ENCODE measurements at places on chromosomes 7 and 10.

DNA sequence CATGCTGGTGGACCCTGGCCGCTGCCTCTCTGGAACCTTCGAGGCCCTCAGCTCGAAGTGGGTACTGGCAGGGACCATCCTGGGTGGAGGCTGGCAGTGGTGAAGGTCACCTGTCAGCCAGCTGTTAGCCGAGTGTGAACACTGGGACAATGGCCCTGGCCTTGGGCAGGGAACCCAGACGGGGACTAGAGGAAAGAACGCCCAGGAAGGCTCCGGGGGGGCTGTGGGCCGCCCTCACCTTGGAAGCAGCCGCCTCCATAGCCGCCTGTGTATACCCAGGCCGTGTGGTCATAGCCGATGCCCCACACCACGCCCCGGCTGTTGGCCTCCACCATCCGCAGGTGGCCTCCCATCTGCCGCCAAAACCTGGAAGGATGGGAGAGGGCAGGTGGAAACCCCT lies 17.6 kb downstream of the BHLHA15 start:
- no peak for DNase-seq

- no peak for DNase-seq
These were observed 5.0 kb downstream of the ZYX start for GRCh38 chr7:143385891-143386781.

DNA sequence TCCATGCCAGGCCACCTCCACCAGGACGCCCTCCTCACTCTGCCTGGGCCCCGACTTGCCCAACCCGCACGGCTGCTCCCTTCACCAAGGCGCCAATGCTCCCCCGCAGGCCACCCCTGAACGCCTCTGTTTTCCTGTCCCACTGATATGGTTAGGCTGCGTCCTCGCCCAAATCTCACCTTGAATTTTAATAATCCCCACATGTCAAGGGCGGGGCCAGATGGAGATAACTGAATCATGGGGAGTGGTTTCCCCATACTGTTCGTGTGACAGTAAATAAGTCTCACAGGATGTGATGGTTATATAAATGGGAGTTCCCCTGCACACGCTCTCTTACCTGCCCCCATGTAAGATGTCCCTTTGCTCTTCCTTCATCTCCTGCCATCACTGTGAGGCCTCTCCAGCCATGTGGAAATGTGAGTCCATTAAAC lies 29.8 kb downstream of the RSU1 start:
- DNase-seq: no peak

- DNase-seq: no peak
These were observed 76.2 kb downstream of the AHR start for GRCh38 chr7:17374654-17375053.

DNA sequence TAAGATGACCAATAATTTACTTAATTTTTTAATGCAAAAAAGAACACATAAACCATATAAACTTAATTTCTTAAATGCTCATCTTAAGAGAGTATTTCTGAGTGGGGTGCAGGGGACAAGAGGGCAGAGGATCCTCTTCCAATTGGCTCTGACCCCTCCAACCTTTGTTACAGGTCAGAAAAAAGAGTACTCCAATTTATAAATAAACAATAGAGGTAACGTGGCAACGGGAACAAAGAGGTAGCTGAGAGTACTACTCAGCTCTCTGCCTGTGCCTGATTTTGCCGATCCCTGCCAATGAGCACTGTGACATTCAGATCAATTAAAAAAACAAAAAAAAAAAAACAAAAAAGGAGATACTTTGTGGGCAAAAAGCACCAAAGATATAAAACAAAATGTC lies 307.9 kb downstream of the PARD3 start:
- DNase-seq: no peak

- DNase-seq: peak; percentile 36
These were observed 26.0 kb downstream of the KLHDC10 start for GRCh38 chr7:130096243-130096827.

DNA sequence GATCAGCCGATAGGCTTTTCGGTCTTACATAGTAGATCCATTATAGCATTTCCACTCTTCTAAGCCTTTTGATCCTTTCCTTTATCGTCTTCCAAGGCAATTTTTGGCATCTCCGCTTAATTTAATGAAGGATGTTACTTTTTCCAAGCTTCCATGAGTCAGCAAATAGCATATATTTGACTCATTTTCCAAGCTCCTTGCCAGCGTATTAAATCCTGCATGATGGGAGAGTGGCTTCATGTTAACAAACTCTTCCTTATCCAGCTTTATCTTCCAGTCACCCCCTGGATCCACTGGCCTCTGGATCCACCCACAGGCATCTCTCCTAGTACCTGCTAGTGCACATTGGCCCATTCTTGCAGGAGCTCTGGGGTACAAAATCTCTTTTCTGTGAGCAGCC lies 13.0 kb downstream of the OR9A2 start:
- no peak for DNase-seq

GRCh38 chr10:130340816-130341215 lies 204.6 kb downstream of the GLRX3 start:
- DNase-seq: no peak

DNA sequence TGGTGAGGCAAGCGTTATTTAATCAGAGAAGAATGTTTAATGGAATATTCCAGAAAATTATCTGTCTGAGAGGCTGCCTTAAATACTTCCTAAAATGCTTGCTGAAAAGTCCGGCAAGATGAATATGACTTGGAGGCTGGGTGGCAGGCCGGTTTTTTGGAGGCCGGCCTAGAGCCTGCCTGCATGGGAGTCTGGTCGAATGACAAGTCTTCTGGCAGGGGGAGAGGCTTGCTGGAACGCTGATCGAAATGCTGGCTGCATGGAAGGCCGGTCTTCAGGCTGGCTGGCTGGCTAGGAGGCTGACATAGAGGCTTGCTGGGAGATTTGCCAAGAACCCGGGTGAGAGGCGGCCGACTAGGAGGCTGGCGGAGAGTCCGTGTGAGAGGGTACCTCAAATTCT lies 135.7 kb downstream of the OR13A1 start:
- DNase-seq: no peak

- DNase-seq: no peak
These were observed 10.9 kb downstream of the HPSE2 start for GRCh38 chr10:99224766-99225165.

GRCh38 chr7:76296743-76297740 lies 5.4 kb upstream of the HSPB1 start:
- DNase-seq: no peak

DNA sequence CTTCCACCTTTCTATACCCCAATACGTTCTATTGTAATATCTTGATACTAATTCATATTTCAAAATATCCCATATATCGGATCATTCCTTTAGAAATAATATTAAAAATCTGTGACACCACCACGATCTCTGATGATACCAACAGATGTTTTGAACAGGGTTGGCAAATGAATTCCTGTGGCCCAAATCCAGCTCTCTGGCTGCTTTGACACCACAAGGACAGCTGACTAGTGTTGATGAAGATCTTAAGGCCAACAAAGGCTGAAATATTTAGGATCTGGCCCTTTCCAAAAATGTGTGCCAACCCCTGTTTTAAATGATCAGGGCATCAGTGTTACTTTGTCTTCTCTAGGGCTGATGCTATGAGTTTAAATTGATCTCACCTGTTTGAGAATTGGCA lies 380.7 kb upstream of the PFKP start:
- DNase-seq: no peak

DNA sequence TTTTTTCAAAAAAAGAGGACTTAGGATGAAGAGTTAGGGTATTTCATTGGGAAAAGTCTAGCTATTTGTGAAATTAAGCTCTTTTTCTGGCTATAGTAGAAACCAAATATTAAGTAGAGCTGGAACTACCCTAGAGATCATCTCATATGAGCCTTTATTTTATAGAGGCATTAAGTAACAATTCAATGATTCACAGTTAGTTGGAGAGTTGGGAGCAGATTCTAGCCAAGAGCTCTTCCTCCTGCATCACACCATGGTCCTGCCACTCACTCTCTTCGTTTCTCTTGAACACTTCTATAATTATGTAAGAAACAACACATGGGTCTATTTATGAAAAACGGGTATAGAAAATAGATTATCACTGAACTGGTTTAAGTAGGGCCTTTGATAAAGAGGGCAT lies 76.1 kb upstream of the ANK3 start:
- DNase-seq: no peak

DNA sequence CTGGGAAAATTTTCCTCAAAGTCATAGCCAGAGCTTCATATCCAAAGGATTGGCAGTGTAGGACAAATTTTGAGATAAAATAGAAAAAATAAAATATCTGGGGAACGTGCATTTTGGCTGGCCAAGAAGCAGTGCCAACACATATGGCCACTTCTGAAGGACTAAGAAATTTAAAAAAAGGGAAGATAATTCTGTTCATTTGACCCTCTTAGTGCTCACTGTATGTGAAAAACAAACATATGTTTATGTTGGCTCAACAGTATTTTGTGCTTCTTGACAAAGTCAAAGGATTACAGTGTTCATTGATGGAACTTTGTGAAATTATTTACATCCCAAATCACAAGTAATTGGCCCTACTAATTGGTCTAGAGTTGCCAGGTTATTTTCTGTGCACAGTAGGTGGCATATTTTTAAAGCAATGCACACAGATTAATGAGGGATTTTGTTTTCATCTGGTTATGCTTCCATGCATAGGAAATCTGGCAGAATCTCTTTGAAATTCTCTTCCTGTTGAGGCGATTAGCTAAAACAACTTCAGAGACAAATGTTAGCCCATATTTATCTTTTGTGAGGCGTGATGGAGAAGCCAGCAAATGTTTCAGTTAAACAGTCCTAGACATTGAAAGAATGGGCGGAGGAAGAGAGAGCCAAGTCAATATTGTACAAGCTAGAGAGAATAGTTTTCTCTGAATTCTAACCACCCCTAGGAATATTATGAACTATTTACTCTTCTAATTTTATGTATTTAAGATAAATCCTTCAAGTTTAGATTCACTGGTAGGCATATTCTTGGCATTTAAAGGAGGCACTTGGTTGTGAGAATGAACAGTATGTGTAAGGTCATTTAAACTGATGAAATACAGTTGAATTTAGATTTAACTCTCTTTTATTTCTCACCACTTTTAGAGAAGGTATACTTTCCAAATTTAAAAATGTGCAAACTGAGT lies 237.7 kb upstream of the MBL2 start:
- DNase-seq: no peak

DNA sequence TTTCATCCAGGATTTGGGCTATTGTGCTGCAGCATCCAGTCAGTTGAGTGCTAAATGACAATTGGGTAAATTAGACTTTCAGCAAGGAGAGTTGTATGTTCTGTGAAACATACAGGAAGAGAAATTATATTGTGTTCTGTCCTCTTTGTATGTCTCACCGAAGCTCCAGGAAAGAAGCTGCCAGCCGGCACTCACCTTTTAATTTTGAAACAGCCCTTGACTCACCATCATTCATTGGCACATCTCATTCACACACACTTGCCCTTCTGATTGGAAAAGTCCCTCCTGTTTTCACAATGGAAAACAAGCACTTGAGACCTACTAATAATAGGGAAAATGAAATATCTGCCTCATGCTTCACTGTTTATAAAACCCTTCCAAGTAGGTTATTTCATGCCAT lies 495.6 kb downstream of the RPS24 start:
- DNase-seq: no peak

GRCh38 chr10:14507176-14507575 lies 176.5 kb upstream of the FRMD4A start:
- DNase-seq: no peak

DNA sequence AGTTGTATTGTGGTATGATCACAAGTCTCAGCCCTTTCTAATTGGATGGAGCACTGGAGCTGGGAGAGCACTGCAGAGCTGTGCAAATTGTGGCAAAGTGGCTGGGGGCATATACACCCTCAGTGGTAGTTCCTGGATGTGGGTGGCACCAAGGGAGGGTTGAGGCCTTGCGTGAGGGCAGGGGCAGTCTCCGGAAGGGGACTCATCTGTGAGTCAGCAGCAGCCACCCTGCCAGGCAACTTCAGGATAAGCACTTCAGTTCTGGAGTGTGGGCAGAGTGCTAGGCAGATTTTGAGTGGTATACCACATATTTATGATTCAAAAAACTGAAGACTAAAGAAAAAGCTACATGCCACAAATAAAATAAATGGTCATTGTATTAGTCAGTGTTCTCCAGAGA lies 210.5 kb downstream of the ETV1 start:
- peak; percentile 48 for DNase-seq

DNA sequence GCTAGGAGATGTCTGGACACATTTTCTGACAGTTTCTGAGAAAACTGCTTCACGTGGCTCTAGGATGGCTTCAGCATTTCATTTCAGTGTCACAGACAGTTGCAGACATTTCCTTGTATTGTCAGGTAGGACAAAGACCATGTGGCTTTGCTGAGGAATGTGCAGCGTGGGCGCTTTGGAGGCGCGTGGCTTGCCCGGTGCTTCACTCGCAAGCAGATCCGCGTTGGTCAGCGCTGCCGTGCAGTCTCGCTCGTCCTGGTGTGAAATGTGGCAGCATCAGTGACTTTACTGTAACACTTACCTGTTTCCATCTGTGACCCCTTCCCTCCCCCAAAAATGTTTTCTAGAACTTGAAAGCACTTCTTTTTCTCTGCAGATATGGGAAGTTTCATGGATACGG lies 340.5 kb downstream of the SDK1 start:
- no peak for DNase-seq

DNA sequence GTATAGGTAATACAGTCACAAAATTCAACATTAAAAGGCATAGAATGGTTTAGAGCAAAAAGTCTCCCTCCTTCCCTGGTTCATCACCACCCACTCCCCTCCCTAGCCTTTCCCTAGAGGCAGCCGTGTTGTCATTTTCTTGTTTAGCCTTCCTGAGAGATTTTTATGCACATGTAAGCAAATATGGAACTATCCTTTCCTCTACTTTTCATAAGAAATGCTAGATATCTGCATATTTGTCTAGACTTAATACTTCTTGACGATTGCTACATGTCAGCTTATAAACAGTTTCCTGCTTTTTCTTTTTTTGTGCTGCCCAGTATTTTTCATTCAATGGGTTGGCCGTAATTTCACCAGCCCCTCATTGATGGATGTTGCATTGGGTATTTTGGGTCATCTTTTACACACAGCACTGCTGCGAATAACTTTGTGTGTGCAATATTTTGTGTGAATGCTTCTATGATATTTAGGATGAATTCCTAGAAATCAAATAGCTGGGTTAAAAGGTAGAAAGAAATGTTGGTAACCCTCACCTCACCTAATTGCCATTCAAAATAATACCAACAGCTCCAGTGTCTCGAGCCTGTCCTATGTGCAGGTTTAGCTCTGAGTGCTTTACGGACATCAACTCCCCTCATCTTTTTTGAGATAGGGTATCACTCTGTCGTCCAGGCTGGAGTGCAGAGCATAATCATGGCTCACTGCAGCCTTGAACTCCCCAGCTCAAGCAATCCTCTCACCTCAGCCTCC lies 6.9 kb downstream of the IRF5 start:
- no peak for DNase-seq

DNA sequence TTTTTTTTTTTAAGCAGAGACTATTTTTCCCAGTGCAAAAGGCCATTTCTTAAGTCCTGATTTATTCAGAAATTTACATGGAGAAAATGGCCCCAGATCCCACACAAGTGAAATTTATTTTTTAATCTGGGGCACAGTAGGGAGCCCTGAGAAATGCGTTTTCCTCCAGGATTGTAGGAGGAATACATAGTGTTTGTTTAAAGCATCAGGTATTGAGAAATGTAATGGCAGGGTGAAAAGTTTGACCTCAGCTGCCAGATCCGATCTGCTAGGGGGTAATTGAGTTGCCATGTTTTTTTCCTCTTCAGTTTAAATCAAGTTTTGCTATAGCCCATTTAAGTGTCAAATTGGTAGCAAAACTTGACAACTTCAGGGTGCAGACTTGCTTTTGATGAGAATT lies 110.0 kb downstream of the LRMDA start:
- no peak for DNase-seq

- no peak for DNase-seq
These were observed 1.2 kb downstream of the UPP1 start for GRCh38 chr7:48090095-48090805.
